ENCODE measurements at places on chromosomes 12 and 14. TPM values are rescaled to one million over a fixed set of nuclear protein-coding genes. Genes with fewer than 3 reads are reported as not detected.

- H3K4me3 ChIP-seq = no peak overlapping the region
- no peaks in the 10 kb centered on the region for H3K4me1 ChIP-seq
- H3K27me3 ChIP-seq = no peaks in the 10 kb centered on the region
- DNase-seq = no peak
These were observed 15.9 kb upstream of the CLEC4E start for GRCh38 chr12:8556531-8557097.

- no peak for DNase-seq
- no peaks in the 10 kb centered on the region for H3K4me1 ChIP-seq
- H3K4me3 ChIP-seq = no peak overlapping the region
- H3K27ac ChIP-seq = no peak overlapping the region
- no peaks in the 10 kb centered on the region for H3K36me3 ChIP-seq
These were observed 15.8 kb downstream of the PCNX4 start for GRCh38 chr14:60107477-60107876.

DNA sequence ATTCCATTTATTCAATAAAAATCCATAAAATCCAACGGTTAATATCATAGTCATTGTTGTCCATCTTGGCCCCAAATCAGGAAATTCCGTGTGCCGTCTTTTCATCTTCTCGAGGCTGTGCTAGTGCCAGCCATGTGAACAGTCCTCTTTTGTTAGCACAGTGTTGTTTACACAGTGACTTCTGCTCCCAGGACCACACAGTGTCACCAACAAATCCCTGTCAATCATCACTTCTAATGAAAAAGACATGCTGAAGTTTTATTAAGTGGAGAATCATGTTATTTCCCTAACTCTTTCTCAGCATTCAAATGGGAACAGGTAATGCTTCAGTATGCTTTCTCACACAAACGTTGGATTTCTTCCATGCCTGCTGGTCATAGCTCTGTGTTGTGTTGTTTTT, 1.9 kb upstream of the SLCO1A2 start:
- no peaks in the 10 kb centered on the region for H3K4me1 ChIP-seq
- no peak overlapping the region for H3K27ac ChIP-seq
- DNase-seq = no peak

Gene ITGB7
- total RNA-seq = 0.60 TPM

Gene LAG3
- not detected for total RNA-seq
